ENCODE measurements at places on chromosomes 6 and 20. TPM values are rescaled to one million over a fixed set of nuclear protein-coding genes. Genes with fewer than 3 reads are reported as not detected.

GSS gene
- 58.7 TPM for total RNA-seq

AIF1 gene
- total RNA-seq = not detected

NOTCH4 gene
- 0.63 TPM for total RNA-seq

ARMC2 gene
- total RNA-seq = 3.1 TPM

TAP2 gene
- 10.9 TPM for total RNA-seq

BPIFB2 gene
- not detected for total RNA-seq

KCNB1 gene
- 0.99 TPM for total RNA-seq

LTA gene
- not detected for total RNA-seq

OTOR gene
- not detected for total RNA-seq

TP53TG5 gene
- total RNA-seq = not detected

BANF2 gene
- not detected for total RNA-seq

C20orf141 gene
- not detected for total RNA-seq

GJA10 gene
- total RNA-seq = not detected

TMEM244 gene
- not detected for total RNA-seq

SNAP91 gene
- 0.14 TPM for total RNA-seq

GINS1 gene
- total RNA-seq = 32.8 TPM

TREML1 gene
- total RNA-seq = not detected

METTL24 gene
- not detected for total RNA-seq

IRAK1BP1 gene
- 0.76 TPM for total RNA-seq

OR2B6 gene
- not detected for total RNA-seq

Data from A549 treated with ZK216348 at 1 μM for 4 hours (cell line).